ENCODE measurements at places on chromosomes 13 and 19.
A peak's percentile ranks its signal among the peaks of the same experiment; 100 is the strongest.

- no peak for DNase-seq
Observed at GRCh38 chr13:48749144-48749543, 95.4 kb downstream of the CYSLTR2 start.

- DNase-seq: no peak
Observed at GRCh38 chr13:51955816-51956603, 55.2 kb downstream of the ATP7B start.

DNA sequence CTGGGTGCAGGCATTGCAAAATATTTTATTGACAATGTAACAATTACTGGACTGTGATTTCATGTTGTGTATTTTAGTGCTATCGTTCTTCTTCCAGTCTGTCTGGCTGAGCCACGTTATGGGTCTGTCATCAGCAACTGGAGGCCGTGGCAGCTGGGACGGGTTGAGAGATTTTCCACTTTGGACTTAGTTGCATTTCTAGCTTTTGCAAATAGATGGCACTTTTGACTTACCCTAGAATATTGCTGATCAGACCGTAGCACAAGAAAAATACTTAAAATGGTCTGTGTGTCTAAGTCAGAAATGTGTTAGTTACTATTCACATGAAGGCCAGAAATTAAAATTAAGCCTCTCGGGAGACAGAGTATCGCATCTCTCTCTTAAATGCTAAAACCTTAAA, 211.1 kb downstream of the TEX29 start:
- DNase-seq: peak; percentile 0

DNA sequence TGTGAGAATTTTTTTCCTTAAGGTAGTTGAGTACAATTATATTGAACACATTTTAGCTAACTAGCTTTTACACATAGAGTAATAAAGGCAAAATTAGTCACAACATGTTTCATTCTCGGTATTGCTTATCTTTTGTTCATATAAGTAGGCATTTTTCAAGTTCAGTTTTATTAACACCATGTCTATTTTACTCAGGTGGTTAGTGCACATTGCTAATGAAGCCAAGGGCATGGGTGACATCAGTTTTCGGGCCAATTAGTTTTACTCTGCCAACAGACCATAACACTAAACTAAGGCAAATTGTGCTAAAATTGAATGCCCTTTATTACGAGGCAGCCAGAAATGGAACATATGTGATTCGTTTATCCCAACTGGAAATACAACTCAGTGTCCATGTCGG, 19.6 kb upstream of the PCDH17 start:
- DNase-seq: no peak

DNA sequence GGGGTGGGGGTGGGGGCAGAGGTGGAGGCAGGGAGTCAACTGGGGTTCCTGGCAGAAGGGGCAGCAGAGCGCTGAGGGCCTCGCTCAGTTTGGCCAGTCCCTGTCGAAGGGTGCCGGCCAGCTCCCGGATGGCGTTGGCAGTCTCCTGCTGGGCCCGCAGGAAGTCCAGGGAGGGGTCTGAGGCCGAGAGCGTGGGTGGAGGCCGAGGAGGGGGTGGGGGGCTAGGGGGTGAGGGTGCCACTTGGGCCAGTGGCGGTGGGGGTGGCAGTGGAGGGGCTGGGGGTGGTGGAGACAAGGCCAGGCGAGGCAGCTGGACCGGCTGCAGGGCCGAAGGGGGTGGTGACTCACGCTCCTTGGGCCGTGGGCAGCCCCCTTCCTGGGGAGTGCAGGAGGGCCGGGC, 4.9 kb upstream of the IRF2BP1 start:
- no peak for DNase-seq

DNA sequence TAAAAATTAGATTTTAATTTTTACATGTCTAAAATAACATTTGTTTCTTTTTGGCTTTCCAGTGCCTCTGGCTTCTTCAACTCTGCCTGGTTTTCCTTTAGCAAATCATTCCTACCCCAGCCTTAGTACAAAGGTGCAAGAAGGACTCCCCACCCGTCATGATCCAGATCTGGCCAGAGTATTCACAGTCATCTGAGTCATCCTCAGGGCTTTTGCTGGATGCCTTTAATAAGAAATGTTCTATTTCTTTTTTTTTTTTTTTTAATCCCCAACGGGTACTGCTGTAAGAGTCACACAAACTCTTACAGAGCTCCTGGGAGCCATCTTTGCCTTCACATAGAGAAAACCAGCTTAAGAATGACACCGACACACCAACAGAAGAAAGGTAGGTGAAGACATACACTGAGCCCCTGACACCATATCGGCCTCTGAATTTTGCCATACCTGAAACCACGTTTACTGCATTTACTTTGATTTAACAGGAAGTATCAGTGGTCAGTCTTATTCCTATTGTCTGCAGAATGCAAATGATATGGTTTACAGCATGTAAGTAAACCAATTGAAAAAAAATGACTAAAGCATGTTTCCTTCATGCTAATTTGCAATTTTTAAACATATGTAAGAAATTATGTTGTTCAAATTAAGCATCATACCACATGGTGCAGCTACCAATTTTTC, 184.4 kb downstream of the NALCN start:
- no peak for DNase-seq

- no peak for DNase-seq
Observed at GRCh38 chr19:39182174-39182505, 14.6 kb upstream of the NCCRP1 start.

DNA sequence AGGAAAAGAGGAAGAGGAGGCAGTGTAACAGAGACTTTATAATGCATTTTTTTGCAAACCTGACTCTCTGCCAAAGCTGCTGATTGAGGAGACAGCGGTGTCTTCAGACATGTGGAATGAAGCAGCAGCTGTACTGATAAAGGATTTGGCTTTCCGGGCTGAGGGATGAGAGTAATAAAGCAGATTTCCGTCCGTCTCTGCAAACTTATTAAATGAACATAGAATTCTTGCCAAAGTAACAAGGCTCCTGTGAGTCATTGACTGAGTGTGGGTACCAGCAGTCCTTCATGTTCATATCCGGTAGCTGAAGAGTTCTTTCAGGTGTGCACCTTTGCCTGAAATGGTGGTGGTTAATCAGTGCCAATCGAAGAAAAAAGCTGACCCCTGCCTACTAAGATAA, 112.6 kb downstream of the LIG4 start:
- no peak for DNase-seq

GRCh38 chr19:51514866-51515481, 13.4 kb upstream of the SIGLEC12 start:
- DNase-seq: peak; percentile 16

DNA sequence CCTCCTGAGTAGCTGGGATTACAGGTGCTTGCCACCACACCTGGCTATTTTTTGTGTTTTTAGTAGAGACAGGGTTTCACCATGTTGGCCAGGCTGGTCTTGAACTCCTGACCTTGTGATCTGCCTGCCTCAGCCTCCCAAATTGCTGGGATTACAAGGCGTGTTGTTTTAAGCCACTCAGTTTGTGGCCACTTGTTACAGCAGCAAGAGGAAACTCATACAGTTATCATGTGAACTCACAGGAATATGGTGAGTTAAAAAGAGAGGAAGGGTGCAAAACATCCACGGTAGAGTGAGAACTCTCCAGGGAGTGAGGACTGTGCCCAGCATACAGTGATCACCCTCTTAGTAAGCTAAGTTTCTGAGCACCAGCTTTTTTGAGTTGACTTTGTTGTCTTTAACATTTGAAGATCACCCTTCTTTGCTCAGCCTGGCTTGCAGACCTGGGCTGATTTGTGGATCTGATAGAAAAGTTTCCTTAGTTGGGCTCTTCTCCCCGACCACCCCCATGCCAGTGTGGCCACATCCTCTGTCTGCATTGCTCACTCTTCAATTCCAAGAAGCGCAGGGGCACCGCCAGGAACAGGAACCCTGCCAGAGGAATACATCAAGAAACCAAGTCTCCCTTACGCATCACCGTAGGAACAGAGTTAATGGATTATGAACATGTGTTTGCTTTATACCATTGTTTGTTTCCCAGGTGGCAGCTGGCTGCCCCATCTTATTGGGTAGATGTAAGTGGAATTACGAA, 16.0 kb downstream of the ALOX5AP start:
- DNase-seq: no peak

DNA sequence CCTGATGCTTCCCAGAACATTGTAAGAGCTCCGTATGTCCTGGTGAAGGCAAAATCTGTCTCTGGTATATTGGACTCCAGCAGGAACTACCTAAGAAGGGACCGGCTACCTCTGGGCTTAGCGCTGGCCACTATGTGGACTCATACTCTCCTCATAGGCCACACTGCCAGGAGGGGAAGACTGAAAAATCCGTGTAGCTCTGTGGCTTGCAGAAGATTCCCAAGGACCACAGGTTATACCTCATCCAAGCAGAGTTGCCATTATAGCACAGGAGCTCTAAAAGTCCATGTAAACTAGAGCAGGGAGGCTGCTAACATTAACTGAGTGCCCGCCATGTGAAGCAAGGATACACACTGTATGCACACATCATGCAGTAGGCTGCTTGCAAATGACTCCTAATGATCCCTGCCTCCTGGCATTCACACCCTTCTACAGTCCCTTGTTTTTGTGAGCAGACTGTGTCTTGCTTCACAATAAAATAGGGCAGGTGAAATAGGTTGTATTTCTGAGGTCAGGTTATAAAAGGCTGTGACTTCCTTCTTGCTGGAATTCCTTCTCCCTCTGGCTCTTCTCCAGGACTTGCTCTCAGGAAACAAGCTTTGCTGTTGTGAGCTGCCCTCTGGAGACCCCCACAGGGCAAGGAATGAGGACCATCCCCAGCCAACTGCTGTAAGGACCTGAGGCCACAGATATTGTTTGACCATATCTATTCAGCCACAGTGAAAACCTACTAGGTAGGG, 192.6 kb upstream of the UBL3 start:
- no peak for DNase-seq

- DNase-seq: no peak
Observed at GRCh38 chr19:46356149-46357055, 9.5 kb downstream of the PPP5C start.

Data from fibroblast of the conjunctiva (primary cell).